NCI-H446 treated with DMSO at 0.1 percent for 48 hours (cell line): ENCODE measurements at places on chromosomes 5 and 9.

DNA sequence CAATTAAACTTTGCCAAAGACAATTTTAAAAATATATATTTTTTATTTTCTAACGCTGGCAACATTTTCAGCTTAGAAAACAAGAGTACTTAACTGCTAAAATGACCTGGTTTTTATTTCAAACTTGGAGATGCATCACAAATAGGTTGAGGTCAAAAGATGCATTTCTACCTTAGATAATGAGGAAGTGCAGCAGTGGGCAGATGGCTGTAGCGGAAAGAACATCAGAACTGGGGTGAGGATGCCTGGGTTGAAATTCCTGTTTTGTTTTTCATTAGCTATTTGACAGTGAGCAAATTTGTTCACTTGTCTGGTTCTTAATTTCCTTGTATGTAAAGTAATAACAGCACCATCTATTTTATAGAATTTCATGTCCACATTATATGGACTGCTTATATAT lies 524.8 kb upstream of the KLF4 start:
- no peak for DNase-seq

DNA sequence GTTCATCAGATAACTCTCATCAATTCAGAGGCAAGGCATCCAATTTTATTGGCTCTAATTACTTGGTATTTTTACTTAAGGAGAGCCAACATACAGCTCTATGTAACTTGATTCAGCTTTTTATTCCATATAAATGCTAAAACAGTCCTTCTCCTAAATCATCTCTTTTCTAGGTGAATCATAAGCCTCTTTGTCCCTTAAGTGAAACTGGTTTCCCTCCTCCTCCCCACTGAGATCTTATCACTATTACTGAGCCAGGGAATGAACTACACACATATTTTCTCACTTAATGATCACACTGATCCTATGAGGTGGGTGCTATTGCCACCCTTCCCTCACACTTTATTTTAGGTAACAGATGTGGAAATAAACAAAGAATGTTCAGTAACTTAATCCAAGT lies 1143.8 kb downstream of the MAT2B start:
- DNase-seq = no peak

- peak; percentile 84 for DNase-seq
Observed at GRCh38 chr5:129631961-129632360, 115.9 kb upstream of the MINAR2 start.

DNA sequence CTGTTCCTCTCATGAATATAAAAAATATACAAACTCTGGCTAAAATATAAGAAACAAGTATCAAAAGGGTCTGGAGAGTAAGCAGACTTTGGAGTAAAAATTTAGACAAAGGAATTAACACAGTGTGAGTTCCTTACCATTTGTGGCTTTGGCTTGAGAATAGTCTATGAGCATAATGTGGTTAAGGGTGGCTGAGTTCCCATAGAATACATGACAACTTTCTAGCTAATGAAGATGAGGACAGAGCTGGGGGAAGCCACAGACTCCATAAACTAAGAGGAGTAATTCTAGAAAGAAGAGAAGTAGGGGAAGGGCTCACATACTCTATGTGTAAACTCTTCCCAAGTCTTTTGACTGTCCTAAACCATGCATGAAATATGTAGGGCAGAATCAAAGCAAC lies 79.4 kb downstream of the CAAP1 start:
- no peak for DNase-seq

DNA sequence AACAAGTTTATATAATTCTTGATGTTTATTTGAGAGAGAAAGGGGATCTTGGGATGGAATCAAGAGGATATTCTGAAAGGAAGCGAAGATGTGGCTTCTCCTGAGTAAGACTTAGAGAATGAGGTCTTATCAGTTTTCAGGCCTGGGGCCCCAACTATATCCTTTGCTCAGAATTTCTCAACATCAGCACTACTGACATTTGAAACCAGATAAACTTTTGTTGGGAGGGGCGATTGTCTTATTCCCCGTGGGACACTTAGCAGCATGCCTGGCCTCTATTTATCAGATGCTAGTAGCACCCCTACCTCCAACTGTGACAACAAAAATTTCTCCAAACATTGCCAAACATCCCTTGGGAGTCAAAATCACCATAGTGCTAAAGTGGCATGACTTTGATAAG lies 567.7 kb downstream of the MAT2B start:
- DNase-seq = no peak

- no peak for DNase-seq
Observed at GRCh38 chr9:35107297-35108290, 4.7 kb upstream of the STOML2 start.

DNA sequence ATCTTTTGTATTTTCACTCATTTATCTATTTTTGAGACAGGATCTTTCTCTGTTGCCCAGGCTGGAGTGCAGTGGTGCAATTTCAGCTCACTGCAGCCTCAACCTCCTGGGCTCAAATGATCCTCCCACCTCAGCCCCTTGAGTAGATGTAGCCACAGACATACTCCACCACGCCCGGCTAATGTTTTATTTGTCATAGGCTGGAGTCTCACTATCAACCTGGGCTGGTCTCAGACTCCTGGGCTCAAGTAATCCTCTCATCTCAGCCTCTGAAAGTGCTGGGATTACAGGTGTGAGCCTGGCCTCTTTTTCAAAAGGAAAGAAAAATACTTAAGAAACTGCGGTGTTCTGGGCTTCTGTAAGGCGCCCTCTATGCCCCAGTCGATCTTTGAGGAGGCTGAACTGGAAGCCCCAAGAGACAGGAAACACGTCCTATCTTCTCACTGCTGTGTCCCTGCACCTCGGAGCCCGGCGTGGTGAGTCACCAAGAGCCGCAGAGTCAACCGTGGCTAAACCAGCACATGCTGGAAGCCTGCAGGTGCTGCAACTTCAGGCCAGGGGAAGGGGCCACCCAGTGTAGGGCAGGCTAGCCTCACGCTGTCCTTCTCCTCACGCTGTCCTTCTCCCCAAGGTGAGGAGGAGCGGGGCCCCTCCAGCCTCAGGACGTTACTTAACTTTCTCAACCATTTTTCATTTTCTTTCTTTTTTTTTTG lies 15.2 kb upstream of the LHX3 start:
- DNase-seq = no peak
